Tibial nerve (tissue), 4 donors: ENCODE measurements at places on chromosomes 2 and 18.

GRCh38 chr18:3044931-3045698 lies 32.2 kb upstream of the LPIN2 start:
- DNase-seq = peak; percentile 30

- no peak for DNase-seq
Measured at GRCh38 chr2:228705318-228705717, 523.8 kb upstream of the SPHKAP start.

DNA sequence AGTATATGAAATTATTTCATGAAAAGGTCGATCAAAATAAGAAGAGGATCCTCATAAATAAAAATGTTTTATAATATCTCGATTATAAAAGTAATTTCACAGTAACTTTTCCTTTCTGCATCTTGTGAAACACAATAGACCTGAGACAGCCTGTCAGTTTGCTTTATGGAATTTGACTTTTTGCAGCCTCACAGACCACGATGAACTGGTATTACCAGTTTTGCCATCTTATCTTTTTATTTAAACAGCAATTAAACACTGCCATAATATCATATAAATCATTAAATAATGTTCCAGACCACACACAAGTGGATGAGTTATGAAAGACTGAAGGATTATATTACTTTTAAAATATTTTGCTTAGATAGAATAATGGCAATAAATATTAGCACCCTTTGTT lies 10.7 kb upstream of the GALNT3 start:
- no peak for DNase-seq

DNA sequence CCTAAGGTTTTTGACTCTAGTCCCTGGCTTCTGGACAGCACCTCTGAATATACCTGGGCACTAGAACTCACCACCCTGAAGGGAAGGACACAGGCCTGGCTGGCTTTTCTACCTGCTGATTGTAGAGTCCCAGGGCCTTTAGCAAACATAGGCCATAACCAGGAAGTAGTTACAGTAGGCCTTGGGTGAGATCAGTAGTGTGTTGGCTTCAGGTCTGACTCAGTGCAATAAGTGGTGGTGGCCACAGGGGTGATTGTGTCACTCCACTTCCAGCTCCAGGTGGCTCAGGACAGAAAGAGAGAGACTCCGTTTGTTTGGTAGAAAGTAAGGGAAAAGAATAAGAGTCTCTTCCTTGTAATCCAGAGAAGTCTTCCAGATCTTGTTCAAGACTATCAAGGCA lies 101.7 kb upstream of the LGALSL start:
- DNase-seq = no peak

DNA sequence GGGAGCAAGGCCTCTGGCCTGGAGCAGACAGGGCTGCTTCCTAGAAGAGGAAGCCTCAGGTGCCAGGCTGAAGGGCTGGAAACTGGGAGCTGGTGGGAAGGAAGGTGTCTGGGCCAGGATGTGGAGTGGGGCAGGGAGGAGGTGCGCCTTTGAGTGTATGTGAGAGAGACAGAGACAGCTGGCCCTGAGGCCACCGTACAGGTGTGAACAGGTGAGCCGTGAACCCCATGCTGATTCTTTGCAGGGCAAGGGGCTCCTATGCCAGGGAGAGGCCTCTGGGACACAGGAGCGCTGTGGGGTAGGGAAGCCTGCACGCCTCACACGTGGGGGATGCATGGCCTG lies 16.3 kb downstream of the ZFP36L2 start:
- no peak for DNase-seq

- DNase-seq = no peak
Measured at GRCh38 chr2:218317303-218317630, 25.0 kb upstream of the TMBIM1 start.

- no peak for DNase-seq
Measured at GRCh38 chr2:235582081-235582686, 88.3 kb downstream of the AGAP1 start.

- DNase-seq = no peak
Measured at GRCh38 chr18:33699372-33699771, 121.4 kb downstream of the ASXL3 start.

GRCh38 chr2:6676776-6677175 lies 188.9 kb downstream of the CMPK2 start:
- DNase-seq = no peak

GRCh38 chr18:74604774-74605173 lies 7.1 kb downstream of the ZNF407 start:
- no peak for DNase-seq

- DNase-seq = no peak
Measured at GRCh38 chr2:171266102-171266501, 105.4 kb upstream of the TLK1 start.

DNA sequence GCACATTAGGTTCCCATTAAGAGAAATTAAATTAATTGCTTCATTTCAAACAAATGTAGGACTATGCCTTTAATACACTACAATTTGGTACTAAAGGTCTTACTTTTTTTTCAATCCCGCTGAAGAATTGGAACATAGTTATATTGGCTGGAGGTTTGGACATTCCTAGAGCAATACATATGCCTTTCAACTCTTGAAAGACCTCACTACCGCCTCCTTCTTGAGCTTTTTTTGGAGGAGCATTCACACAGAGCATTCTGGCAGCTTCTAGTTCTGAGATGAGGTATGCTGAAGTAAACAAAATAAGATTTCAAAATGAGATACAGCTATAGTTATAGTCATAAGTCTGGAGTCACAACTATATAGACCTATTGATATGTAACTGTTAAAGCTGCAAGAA lies 10.9 kb downstream of the FAM98A start:
- no peak for DNase-seq

GRCh38 chr2:88184762-88185161 lies 14.6 kb downstream of the THNSL2 start:
- no peak for DNase-seq

GRCh38 chr18:77111449-77111848 lies 21.1 kb downstream of the MBP start:
- no peak for DNase-seq

DNA sequence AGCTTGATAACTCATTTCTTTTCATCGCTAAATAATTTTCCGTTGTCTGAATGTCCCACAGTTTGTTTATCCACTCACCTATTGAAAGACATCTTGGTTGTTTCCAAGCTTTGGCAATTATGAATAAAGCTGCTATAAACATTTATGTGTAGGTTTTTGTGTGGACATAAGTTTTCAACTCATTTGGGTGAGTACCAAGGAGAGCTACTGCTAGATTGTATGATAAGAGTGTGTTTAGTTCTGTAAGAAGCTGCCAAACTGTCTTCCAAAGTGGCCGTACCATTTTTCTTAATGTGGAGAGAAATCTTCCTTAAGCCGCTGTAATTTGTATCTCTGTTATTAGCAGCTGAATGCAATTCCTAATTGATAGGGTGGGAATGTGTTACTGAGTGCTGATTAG lies 11.4 kb upstream of the CTIF start:
- DNase-seq = no peak

DNA sequence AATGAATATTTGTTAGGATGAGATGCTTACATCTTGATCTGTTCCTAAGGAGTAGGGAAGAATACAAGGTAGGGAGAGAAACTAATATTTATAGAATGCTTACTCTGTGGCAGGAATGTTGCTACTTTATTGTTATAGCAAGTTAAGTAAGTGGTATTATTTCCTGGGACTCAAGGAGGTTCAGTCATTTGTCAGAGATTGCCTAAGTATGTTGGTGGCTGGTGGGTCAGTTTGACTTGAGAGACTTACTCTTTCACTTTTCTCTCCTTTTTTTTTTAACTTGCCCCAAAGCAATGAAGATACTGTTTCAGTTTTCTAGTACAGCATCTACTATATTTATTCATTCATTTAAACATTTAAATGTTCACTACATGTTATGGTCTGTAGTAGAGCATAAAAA lies 209.2 kb upstream of the STON1 start:
- DNase-seq = no peak

DNA sequence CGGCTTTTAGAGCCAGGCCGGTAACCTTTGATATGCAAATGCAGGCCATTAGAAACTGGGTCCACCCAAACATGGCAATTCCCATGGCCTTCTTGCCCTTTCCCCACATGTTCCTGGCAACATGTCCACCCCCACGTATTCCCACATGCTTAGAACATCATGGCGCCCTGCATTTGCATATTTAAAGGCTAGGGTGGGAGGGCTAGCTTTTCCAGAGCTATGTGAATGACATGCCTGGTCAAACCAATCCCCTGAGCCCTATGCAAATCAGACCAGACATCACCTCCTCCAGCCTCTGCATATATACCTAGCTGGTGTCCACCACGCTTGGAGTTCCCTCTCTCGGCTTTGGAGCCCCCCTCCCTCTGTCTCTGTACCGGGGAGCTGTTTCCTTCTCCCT lies 481.9 kb downstream of the CDH2 start:
- DNase-seq = no peak

GRCh38 chr2:3486047-3487027 lies 33.0 kb downstream of the ADI1 start:
- no peak for DNase-seq

GRCh38 chr2:147937744-147938349 lies 82.7 kb downstream of the ORC4 start:
- DNase-seq = no peak

- no peak for DNase-seq
Measured at GRCh38 chr2:177334940-177335543, 57.5 kb upstream of the AGPS start.

DNA sequence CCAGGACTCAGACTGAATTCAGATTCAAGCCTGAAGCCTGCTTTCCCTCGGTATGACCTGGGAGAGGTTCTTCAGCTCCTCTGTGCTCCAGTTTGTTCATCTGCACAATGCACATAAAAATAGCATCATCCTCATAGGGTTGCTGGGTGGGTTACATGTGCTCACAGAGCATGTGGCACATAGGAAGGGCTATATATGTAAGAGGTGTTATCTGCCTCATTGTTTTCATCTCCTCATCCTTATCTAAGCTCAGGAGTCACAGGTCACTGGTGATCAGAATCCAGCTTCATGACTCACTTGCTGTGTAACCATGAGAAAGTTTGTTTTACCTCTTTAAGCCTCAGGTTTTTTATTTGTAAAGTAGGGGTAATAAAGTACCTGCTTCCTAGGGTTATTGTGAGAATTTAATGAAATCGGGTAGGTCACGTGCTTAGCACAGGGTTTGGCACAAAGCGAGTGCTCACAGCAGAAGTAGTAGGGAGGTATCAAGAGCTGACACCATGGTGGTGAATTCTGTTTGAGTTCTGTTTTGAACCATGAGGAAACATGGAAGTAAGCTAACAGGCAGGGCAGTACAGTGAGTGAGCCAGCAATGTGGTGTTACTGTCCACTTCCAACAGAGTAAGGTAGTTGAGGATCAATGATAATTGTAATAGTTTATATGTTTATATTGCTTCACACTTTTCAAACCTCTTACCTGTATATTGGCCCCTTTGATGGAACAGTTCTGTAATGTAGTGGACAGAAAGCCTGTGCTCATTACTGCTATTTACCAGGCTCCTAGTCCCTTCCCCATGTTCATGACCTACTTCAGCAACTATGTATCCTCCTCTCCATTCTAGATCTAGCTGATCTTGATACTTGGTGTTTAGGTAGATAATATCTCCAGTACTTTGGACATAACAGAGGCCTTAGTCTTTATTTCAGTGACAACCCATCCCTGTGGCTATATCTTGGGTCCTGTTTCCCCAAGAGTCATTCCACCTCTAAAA lies 141.4 kb upstream of the LTBP1 start:
- no peak for DNase-seq

DNA sequence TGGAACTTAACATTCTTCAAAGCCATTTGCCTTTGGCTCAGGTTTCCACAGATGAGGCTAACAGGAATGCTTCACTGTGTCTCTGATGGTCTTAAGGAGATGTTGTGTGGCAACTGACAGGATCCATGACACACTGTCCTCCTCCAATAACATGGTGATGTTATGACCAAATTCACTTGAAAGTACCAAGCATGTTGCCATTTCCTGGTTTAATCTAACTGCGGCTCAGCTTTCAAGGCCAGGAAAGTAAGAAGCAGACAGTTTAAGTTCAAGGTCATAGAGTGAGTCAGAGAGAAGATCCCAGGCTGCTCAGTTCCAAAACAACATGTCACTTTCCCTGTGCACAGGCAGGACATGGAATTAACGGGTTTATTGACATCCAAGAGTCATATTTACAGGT lies 513.6 kb downstream of the STK39 start:
- no peak for DNase-seq

GRCh38 chr2:50529600-50530218 lies 502.2 kb downstream of the NRXN1 start:
- no peak for DNase-seq

- DNase-seq = no peak
Measured at GRCh38 chr2:65661980-65662653, 229.7 kb upstream of the SPRED2 start.

- no peak for DNase-seq
Measured at GRCh38 chr2:185274718-185275484, 463.7 kb upstream of the FSIP2 start.

DNA sequence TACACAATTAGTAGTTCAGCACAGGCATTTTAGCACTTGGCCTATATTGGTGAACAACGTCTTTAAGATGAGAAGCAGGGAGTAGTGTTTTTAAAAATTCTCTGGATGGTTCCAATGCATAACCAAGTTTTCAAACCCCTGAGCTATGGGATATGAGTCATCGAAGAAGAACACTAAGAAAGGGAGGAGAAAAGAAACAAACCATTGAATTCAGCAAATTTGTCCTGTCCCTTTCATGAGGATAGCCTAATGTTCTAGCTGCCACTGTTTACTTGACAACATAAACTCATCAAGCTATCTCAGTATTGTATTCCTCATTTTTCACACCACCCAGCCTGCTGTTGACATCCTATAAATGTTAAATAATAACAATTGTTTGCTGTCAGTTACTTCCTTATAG lies 158.0 kb downstream of the BARD1 start:
- no peak for DNase-seq

DNA sequence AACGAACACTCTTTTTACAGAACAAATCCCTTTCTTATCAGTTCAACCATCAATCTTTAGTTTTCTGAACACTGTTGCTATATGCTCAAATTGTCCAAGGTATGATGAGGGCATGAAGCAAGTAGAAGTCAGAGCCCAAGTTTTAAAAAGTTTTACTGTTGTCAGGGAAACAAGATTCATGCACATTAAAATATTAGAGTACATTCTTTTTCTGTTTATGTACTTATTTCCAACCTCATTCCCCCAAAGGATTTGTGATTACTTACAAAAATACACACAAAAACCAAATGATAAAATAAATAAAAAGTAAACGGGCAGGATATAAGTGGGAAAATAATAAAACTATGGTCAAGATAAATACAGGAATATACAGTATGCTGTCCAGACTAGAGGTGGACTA lies 15.4 kb downstream of the NCKAP5 start:
- DNase-seq = no peak
